ENCODE measurements at places on chromosomes 1 and 21.

- no peak for DNase-seq
Observed at GRCh38 chr21:37982496-37983318, 66.5 kb upstream of the KCNJ6 start.

DNA sequence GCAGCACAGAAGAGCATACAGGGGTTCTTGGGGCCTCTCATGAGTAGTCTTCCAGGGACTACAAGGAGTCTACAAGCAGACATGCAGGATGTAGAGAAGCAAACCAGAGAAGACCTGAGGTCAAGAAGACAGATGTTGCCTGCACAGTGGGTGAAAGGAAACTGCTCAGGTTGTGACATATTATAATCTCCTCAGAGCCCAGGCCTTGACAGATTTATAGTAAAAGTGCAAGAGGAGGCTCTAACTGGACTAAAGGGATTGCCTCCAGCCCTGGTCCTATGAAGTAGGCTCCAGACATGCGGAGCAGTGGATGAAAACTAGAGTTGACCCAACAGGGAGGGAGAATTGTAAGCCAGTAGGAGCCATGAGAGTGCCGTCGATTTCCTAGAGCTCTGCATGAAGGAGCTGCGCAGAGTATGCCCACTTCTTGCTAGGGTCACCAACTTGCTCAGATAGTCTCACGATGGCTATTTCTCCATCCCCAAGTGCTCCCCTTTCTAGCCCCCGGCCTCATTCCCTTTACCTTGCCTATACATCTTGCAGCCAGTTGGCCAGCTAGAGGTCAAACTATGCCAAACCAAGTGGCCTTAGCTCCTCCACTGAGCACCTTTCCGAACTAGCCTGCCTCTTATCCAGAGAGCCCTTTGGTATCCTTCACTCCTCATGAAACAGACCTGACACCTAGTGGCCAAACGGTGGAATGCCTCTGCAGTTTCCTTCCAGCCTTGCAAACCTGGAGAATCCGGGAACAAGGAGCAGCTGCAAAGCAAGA is 36.2 kb upstream of the IPO9 start:
- DNase-seq = no peak

DNA sequence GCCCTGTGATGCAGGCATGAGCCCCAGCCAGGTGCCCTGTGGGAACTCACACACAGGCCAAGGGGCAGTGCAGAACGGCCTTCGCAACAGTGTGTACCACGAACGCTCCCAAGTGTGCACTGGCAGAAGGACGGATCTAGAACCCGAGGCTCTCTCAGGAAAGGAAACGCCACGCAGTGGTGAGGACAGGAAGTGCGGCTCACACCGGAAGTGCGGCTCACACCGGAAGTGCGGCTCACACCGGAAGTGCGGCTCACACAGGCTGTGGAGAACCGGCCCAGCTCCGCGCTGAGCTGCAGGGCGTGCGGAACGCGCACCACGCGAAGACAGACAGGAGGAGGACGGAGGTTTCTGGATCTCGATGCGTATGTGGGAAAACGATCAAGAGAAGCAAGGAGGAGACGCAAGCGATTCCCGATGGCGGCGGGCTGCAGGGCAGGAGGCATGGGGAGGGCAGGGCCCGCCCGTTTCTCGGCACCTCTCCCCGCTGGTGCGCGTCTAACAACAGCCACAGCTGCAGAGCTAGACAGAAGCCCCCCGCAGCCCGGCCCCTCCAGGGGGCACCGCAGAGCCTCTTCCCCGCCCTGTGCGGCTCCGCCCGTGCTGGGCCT is 35.9 kb upstream of the TMEM52 start:
- DNase-seq = peak; percentile 63

- no peak for DNase-seq
Observed at GRCh38 chr1:226690460-226690982, 48.6 kb downstream of the ITPKB start.

- DNase-seq = no peak
Observed at GRCh38 chr1:207578796-207579435, 66.0 kb upstream of the CR1L start.

DNA sequence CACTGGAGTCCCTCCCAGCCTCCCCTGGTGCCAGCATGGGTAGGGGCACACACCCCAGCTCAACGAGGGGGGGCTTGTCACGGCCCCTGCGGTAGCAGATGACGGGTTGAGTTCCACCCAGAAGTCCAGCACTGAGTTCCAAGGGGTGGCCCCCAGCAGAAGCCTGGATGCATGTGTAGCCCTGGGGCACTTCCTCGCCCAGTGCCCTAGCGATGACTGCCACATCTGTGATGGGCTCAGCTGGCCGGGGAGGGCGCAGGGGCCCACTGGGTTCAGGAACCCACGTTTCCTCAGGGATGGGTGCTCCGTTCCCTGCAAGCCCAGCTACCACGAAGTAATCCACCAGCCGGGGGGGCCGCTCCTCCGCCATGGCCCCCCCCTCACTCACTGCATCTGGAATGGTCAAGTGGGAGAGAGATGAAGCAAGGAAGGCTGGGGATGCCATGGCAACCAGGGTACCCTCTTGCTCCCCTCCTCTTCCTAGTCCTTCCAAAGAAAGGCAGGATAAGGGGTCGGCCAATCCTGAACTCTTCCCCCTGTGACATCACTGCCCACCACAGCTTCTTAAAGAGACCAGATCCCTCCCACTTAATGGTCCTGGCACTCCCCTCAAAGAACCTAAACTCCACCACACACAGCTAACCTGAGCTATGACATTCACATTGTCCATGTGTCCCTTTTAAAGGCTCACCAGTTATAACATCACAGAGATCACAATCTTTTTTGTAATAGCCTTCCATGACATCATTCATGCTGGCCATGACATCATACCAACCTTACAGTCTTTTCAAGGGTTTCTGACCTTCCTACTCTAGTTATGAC is 2.3 kb downstream of the DENND4B start:
- DNase-seq = peak; percentile 87

- DNase-seq = peak; percentile 59
Observed at GRCh38 chr1:53606651-53607051, 132.3 kb downstream of the GLIS1 start.

GRCh38 chr1:50929376-50929958 is 30.6 kb downstream of the FAF1 start:
- DNase-seq = no peak

- DNase-seq = no peak
Observed at GRCh38 chr1:3174487-3175247, 105.7 kb downstream of the PRDM16 start.

DNA sequence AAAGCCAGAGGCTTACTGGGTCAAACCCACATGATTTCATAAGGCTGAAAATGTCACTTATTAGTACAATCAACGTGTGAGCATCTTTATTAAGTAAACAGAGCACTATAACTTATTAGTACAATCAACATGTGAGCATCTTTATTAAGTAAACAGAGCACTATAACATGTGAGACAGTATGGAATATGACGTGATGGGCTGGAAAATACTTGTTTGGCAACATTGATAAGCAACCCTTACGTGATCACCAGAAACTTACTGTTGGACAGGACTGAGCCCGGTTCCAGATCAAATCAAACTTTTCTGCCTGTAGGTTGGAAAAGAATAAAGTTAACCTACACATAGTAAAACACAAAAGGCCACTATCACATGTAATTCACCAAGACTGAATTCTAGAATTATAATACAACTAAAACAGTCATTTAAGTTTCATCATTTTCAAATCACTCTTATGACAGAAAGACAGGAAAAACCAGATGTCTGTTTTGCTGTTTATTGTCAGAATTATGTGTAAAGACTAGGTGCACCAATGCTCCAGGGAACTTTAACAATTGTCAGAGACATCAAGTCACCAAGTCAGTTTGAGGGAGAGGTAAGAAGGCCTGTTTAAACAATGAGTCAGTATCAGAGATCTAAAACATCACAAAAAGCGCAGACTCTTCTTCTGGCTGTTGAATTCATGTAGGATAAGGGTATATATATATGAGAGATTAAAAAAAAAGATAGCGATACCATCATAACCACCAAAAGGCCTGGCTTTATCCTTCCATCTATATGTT is 15.7 kb downstream of the ATPAF1 start:
- no peak for DNase-seq

GRCh38 chr1:156838972-156839371 is 19.9 kb downstream of the INSRR start:
- DNase-seq = peak; percentile 56

DNA sequence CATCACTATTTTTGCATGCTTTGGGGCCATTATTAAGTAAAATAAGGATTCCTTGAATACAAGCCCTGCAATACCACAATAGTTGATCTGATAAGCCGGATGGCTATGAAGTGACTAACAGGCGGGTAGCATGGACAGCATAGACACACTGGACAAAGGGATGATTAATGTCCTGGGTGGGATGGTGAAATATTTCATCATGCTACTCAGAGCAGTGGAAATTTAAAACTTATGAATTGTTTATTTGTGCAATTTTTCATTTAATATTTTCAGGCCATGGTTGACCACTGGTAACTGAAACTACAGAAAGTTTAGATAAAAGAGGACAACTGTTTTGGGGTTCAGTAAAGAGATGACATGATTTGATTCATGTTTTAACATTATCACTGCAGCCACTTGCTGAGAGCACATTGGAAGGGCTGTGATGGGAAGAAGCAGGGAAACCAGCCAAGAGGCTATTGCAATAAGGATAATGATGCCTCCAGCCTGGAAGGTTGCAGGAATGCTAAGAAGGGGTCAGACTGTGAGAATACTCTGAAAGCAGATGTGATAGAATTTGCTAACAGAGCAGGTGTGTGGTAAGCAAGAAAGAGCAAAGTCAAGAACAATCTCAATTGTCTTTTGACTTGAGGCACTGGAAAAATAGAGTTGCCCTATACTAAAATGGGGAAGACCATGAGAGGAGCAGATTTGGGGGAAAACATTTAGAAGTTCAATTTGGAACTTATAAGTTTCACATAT is 62.5 kb upstream of the TNFSF4 start:
- DNase-seq = no peak

- DNase-seq = no peak
Observed at GRCh38 chr1:7352974-7353373, 418.1 kb upstream of the VAMP3 start.

- no peak for DNase-seq
Observed at GRCh38 chr1:154489695-154490274, 12.2 kb upstream of the TDRD10 start.

DNA sequence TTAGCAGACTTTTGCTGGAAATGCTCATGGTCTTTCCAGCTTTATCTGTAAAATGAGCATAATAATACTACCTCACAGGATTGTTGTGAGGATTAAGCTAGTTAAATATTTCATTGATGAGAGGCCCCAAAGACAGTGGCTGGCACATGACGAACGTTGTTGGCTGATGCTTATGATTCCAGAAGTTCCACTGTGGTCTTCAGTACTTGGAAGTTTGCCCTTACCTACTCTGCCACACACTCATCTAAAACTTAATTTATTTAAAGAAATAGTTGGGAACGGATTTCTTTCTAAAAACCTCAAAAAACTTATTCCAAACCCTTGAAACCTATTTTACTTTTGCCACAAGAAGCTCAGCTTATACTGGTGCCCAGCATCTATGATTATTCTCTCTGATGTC is 170.7 kb downstream of the DHRS3 start:
- no peak for DNase-seq

DNA sequence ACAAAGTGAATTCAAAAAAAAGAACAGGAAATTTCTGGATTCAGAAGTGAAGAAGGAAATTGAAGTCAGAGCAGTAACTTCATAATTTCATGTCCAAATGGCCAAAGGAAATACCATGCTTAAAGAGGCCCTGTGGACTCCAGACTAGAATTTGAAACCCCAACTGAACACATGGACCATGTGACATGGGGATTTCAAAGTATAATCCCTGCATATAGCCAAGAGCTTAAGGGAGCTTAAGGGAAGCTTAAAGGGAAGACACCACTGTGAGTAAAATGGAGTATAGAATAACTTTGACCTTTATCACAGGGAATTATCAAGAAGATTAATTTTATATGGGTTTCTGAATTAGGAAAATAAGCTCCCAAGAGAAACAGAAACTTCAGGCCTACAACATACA is 241.8 kb upstream of the POGK start:
- no peak for DNase-seq

GRCh38 chr1:80656641-80657040 is 1144.1 kb upstream of the ADGRL2 start:
- no peak for DNase-seq

DNA sequence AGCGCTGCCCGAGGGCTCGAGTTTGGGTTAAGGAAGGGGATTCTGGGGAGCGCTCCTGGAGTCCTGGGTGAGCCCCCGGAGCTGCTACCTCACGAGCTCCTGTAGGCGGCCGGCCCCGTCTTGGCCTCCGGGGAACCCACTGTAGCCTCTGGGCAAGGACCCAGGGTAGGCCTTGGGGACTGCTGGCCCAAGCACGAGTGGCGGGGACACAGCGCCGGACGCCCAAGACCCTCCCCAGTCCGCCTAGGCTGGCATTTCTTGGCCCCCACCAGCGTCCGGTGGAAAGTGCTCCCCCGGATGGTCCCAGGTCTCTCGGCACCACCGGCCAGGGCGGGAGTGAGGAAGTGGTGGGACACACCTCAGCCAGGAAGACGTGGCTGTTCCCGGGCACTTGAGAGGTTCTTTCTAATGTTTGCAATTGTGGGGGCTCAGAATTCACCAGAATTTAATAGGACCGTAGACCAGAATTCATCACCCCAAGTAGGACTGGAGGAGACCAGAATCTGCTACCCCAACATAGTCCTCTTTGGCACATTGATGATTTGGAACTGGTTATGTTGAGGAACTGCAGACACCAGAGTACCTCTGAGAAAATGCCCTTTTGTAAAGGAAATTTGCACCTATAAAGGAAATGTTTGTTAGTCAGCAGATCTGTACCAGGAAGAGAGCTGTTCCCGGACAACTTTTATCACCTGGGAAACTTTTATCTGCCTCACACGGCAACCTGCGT is 622 bp upstream of the TMPRSS2 start:
- DNase-seq = no peak

GRCh38 chr1:925561-926421 is 2.1 kb downstream of the SAMD11 start:
- no peak for DNase-seq

DNA sequence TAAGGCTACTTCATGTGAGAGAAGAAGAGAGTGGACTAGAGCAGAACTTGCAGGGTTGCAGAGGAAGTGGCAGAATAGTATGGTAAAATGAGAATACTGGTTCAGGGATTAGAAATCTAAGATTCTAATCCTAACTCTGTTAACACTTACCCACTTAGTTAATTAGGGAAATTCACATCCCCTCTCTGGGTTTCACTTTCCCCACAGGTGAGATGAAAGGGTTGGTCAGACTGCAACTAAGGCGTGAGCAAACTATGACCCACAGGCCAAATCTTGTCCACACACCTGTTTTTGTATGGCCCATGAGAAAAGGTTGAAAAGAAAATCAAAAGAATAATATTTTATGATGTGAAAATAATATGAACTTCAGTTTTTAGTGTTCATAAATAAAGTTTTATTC is 117.5 kb downstream of the MACF1 start:
- DNase-seq = no peak

Data from spleen (tissue), 13 donors.